Dermis blood vessel endothelial cell (primary cell): ENCODE measurements at places on chromosomes 5 and 9. TPM values are rescaled to one million over a fixed set of nuclear protein-coding genes. Genes with fewer than 3 reads are reported as not detected.

DNA sequence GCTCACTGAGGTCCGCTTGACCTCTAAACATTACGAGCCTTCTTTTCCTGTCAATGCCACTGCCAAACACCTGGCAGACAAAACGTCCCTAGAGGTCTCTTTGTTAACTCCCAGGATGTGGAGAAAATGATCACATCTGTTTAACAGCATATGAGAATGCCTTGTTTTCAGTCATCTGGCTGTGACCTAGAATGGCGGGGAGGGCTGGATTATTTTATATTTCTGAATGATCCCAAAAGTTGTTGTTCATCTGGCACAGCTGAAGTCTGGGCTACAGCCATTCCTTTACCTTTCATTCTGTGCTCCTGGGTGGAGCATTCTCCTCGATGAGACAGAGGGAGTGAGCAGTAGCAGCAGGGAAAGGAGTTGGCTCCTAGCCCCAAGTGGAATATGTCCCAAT lies 138.2 kb downstream of the PRDM6 start:
- DNase-seq: no peak

Gene PCDHB13
- 1.4 TPM in 2 replicates for total RNA-seq

- DNase-seq: no peak
Measured at GRCh38 chr5:101024299-101024698, 121.2 kb upstream of the ST8SIA4 start.

Gene TXNDC8
- total RNA-seq: not detected in 2 replicates

GRCh38 chr9:88585426-88585825 lies 50.4 kb downstream of the NXNL2 start:
- DNase-seq: no peak

DNA sequence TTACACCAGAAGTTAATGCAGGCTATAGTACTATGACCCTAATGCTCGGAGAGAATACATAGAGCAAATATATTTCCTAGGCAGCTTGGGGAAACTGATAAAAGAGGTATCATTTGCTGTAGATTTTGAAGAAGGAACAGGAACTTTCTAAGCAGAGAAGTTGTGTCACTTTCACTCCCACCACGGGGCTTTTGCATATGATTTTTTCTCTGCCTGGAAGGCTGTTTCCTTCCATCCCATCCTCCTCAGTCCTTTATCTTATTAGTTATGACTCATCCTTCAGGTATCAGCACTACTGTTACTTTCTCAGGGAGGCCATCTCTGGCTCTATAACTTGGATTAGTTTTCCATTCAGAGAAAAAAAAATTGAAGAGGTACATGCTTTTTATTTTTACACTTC lies 2006.1 kb upstream of the WWC1 start:
- DNase-seq: no peak

GRCh38 chr5:72015103-72015548 lies 92.1 kb upstream of the MAP1B start:
- DNase-seq: peak; percentile 10
